Activated T-helper 17 cell treated with anti-CD3 and anti-CD28 coated beads, Interleukin-2, amount 50 U/mL, for 72 hours (primary cell): ENCODE measurements at places on chromosomes 16 and 17. TPM values are rescaled to one million over a fixed set of nuclear protein-coding genes. Genes with fewer than 3 reads are reported as not detected.

DNA sequence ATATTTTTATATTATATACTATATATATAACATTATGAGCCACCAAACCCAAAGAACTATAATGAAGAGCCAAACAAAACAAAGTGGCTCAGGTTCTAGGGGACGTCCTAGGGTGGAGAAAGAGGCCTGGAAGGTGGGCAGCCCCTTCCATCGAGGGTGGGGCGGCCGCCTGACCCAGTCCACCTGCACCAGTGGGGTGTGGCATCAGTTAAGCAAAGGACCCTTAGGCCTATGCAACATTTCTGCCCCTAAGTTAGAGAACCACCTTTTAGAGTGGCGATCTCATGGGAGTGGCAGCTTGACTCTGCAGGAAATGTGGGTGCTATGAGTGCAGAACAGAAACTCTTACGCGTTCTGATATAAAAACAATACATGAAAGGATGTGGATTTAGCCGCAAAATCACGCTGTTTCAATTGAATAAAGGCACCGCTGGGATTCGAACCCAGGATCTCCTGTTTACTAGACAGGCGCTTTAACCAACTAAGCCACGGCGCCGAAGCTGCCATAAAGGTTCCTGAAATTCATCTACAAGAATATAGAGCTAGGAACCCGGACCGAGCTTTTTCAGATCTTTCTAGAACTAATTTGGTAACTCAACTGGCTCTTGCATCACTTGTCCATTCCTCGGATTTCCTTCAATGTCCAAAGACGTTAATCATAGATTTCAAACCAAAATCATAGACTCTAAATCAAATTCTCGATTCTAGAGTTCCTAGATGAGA lies 15.6 kb upstream of the AURKB start:
- peak; percentile 4 for ATAC-seq

DNA sequence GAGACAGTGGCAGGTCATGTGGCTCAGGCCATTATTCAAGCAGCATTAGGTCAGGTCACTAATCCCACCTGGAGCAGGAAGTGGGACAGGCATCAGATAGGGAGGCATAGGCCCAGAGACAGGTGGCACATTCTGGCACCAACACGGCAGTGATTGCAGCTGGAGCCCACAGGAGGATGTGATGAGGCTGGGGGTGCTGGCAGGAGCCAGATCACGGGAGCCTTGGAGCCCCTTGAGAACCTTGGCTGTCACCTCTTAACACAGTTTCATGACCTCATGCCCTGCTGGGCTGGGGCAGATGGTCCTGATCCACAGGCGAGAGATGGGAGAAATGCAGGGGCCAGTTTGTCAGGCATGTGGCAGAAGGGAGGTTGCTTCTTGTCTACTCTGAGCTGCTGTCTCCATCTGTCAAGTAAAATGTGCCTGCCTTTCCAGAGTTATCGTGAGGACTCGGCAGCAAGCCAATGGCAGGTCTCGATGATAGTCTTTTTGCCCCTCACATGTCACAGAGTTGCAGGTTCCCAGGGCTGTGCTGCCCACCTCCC lies 109.6 kb downstream of the CLEC16A start:
- ATAC-seq: no peak

ZSCAN10 gene
- 0.45 TPM for total RNA-seq

CCDC200 gene
- total RNA-seq: 1.1 TPM

SKAP1 gene
- total RNA-seq: 71.4 TPM

DNA sequence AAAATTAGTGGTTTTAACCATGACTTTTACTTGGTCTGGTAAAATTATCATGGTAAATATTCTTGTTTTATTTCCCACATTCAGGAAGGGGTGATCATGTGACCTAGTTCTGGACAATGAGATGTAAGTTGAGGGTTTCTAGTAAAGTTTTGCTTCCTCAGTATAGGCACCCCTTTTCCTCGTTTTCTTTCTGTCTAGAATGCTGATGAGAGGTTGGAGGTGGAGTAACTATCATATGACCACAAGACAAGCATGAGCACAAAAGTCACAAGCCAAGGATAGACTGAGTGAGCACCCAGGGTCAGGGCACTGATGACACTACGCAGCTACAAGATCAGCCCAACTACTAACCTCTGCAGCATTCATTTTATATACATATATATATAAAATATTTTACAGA lies 53.9 kb downstream of the MYO1D start:
- ATAC-seq: no peak

GRCh38 chr17:77146246-77146632 lies 5.5 kb downstream of the SEC14L1 start:
- ATAC-seq: no peak

ZNF385C gene
- total RNA-seq: 0.48 TPM

FUS gene
- total RNA-seq: 686 TPM

MT3 gene
- 73.8 TPM for total RNA-seq

DNA sequence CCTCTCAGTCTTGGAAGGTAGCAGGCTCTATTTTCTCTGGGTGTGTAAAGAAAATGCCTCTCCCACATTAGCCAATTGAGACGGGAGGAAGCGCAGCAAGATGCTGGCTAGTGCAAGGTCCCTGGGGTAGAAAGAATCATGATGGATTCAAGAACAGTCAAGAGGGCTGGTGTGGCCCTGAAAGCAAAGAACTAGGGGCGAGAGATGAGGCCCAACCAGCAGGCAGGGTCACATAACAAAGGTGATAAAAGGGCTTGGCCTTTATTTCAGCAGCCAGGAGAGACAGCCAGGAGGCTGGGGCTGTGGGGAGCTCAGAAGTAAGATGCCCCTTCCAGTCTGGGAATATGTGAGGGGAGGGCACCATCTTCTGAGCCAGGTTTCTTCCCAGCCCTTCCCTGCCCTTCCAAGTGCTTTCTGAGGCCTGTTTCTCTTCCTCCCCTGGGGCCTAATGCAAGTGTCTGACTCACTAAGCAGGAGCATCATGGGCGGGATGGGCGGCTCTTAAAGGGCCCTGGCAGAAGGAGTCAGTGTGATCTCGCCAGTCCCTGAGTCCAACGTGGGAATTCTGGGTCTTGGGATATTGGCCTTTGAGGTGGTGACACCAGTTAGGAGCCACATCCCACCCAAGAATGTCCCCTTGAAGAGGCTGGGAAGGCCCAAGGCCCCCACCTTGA lies 3.9 kb upstream of the NLRC5 start:
- ATAC-seq: no peak

GRCh38 chr17:28993645-28994426 lies 12.0 kb downstream of the SEZ6 start:
- ATAC-seq: no peak

DNA sequence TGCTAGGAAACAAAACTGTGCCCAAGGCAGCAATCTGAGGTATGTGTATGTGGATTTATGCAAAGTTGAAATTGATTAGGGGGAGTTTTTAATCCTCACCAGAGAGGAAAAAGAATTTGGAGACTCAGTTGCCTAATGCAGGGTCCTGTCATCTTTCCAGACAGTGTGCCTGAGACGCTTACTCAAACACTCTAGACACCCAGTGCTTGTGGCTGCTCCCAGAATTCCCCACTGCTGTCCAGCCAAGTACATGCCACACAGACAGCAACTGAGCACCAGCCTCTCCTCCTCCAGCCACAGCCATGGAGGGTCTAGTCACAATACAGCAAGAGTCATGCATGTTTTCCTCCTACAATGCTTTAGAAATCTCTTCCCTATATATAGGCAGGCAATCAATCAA lies 118.1 kb downstream of the HIC1 start:
- ATAC-seq: no peak

GRCh38 chr16:11082860-11083388 lies 138.6 kb downstream of the CLEC16A start:
- ATAC-seq: no peak

DNA sequence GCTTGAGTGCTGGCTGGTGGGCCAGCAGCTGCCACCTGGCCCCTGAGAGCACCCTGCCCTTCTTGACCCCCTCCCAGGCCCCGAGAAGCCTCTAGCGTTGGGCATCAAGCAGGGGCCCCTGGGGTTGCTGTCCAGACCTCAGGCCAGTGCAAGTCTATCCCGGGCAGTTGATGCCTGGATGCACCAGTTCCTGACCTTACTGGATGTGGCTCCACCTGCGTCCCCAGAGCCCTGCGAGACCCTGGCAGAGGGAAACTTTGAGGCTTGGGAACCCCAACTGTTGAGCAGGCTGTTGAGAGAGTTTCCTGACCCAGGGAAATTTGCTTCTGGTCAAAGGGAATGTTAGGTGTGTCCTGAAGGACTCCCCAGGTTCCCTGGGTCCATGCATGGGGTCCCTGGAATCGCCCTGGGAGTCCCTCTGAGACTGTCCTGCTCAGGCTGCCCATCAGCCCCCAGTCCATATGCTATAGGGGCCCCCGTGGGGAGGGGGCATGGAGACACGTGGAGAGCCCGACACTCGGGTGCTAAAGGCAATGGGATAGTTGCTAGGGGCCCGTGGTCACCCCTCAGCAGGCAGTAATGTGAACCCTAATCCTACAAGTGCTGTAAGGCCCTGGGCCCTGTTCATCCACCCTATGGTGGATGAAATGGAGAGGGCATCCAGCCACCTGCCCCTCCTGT lies 46.4 kb downstream of the RAB11FIP4 start:
- no peak for ATAC-seq

DNA sequence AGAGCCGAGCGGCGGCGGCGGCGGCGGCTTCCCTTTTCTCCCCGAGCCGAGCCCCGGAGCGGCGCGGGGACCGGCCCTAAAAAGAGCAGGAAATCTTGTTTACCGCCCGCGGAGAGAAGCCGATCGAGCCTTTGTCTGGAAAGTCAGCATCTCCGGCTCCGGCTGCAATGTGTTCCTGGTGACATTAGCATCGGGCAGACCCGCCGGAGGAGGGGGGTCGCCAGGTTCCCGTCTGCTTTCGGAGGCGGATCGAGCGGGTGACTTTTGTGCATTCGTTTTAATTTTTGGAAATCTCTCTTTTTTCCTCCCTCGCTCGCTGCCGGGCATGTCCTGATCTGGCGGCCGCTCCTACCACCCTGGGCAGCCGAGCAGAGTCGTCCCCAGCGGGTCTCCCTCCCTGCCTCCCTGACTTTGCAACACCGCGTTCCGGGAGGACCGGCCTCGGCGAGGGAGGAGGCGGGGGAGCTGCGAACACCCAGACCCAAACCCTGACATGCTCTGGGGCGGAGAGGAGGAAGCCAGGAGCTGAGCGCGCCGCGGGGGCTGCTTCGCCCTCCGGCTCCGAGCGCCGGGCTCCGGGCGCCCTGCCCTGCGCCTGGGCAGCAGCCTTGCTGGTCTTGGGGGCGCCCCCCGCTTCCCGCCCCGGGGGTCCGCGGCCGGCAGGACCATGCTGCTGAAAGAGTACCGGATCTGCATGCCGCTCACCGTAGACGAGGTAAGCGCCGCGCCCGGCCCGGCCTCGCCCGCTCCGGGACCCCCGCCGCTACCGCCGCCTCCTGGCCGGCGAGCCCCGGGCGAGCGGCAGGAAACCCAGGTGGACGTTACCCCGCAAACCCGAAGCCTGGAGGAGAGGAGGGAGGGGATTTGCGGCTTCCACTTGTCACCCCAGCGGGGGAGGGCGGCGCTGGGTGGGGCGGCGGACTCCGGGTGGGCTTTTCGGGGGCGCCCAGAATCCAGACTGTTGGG lies 690 bp downstream of the PITPNC1 start:
- ATAC-seq: peak; percentile 22

- no peak for ATAC-seq
These were observed 29.6 kb downstream of the DNAH3 start for GRCh38 chr16:21120976-21121520.

- ATAC-seq: no peak
These were observed 85.3 kb upstream of the ATP2A3 start for GRCh38 chr17:4049546-4049945.

CX3CL1 gene
- total RNA-seq: not detected

GRCh38 chr16:53561101-53561888 lies 58.3 kb upstream of the AKTIP start:
- no peak for ATAC-seq

GRCh38 chr17:2170023-2170422 lies 115.1 kb downstream of the HIC1 start:
- ATAC-seq: peak; percentile 48

- ATAC-seq: no peak
These were observed 798.3 kb downstream of the CDH8 start for GRCh38 chr16:61237884-61238485.

DNA sequence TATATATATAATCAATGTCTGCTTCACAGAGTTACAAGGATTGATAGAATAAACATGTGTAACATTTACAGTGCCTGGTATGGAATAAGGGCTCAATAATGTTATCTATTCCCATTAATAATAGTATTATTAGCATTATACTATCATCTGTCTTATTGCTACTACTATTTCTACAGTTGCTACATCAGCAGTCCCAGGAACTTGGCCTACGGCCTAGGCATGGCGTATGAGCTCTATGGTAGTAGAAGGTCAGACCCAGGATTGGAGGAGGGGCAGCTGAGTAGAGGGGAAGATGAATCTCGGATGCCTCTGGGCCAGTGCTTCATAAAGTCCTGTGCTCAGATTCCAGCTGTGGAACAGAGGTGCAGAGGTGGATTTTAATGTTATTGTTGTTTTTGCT lies 146.3 kb upstream of the TBX2 start:
- no peak for ATAC-seq

MGAT5B gene
- 0.39 TPM for total RNA-seq

OR4D1 gene
- total RNA-seq: 0.15 TPM
